Fibroblast of lung (primary cell): ENCODE measurements at places on chromosomes 1 and 21. TPM values are rescaled to one million over a fixed set of nuclear protein-coding genes. Genes with fewer than 3 reads are reported as not detected.

CCDC27 gene
- not detected in 2 replicates for total RNA-seq

OPTC gene
- total RNA-seq = not detected in 2 replicates

- H3K36me3 ChIP-seq = peaks cover 19% of the 10 kb centered on the region
- H3K4me1 ChIP-seq = no peaks in the 10 kb centered on the region
- H3K27ac ChIP-seq = no peak overlapping the region
- no peaks in the 10 kb centered on the region for H3K27me3 ChIP-seq
Observed at GRCh38 chr21:36047139-36047538, 13.2 kb downstream of the SETD4 start.

INKA2 gene
- 3.5 and 3.9 TPM in 2 replicates for total RNA-seq

DNA sequence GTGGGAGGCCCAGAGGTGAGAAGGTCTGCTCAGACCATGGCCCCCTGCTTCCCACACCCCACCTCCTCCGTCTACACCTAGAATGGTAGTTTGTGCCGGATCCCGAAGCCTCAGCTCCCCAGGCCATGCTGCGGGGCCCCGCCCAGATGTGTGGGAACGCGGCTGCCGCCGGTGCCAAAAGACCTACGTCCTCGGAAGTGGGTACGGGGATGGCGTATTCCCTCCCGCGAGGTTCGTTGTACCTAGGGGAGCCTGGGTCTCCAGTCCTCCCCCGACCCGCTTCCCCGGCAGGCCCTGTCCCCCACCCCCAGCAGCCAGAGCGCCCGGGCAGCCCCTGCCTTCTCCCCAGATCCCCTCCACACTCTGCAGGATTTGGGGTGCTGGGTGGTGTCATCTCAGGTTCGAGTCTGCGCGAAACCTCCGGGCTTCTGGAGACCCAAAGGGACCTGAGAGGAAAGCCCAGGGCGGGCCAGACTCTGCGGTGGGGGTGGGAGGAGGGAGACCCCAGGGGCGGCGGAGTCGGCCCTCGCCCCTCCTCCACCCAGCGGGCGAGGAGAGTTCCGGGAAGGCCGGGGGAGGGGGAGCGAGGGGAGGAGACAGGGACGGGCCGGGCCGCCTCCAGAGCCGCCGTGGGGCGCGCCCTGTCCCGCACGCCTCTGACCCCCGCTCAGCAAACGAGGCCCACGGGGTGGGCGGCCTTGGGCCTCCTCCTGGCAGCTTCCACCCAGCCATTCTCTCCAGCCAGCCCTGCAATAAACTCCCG, 6.2 kb upstream of the PRDM16 start:
- H3K36me3 ChIP-seq = no peaks in the 10 kb centered on the region
- H3K27ac ChIP-seq = no peak overlapping the region
- H3K4me3 ChIP-seq = no peak overlapping the region
- H3K27me3 ChIP-seq = peaks cover 31% of the 10 kb centered on the region

GRCh38 chr1:211490038-211490678, 1.8 kb downstream of the RD3 start:
- no peaks in the 10 kb centered on the region for H3K36me3 ChIP-seq
- H3K27me3 ChIP-seq = peaks cover 11% of the 10 kb centered on the region
- H3K27ac ChIP-seq = no peak overlapping the region
- H3K4me1 ChIP-seq = no peaks in the 10 kb centered on the region
- no peak for DNase-seq

DNA sequence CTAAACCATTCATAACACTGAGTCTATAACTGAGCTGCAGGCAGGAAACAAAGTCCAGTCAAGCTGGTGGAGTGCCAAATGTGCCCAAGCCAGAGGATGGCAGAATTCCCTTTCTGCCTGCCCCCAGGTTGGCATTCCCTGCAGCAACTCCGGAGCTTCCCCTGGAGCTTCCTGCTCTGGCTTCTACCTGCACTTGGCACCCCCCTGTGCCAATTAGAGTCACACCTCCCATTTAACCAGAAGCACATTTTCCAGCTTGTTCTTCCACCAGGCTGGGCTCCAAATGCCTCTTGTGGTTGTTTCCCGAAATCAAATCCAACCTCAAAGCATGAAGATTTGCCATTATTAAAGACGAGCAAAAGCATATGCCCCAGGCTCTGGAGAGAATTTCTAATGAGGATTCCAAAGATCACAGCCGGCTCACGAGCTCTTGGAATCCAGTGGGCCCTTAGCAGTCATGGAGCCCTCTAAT, 294.5 kb downstream of the RRAGC start:
- H3K4me1 ChIP-seq = no peaks in the 10 kb centered on the region
- no peak for DNase-seq
- no peaks in the 10 kb centered on the region for H3K27me3 ChIP-seq

GRCh38 chr1:181117648-181118449, 29.3 kb downstream of the IER5 start:
- no peak overlapping the region for H3K27ac ChIP-seq
- no peaks in the 10 kb centered on the region for H3K36me3 ChIP-seq
- DNase-seq = no peak
- peaks cover 17% of the 10 kb centered on the region for H3K4me1 ChIP-seq
- H3K27me3 ChIP-seq = no peaks in the 10 kb centered on the region
- no peak overlapping the region for H3K4me3 ChIP-seq

GRCh38 chr1:32619701-32620485, 30.5 kb downstream of the ZBTB8OS start:
- no peak overlapping the region for H3K4me3 ChIP-seq
- H3K4me1 ChIP-seq = no peaks in the 10 kb centered on the region
- H3K36me3 ChIP-seq = no peaks in the 10 kb centered on the region
- no peak overlapping the region for H3K27ac ChIP-seq
- peak; percentile 57 for DNase-seq
- no peaks in the 10 kb centered on the region for H3K27me3 ChIP-seq

- peak overlapping the region; percentile 99 for H3K27ac ChIP-seq
- DNase-seq = no peak
- no peaks in the 10 kb centered on the region for H3K27me3 ChIP-seq
- peak overlapping the region; percentile 82 for H3K4me3 ChIP-seq
- no peaks in the 10 kb centered on the region for H3K36me3 ChIP-seq
- H3K4me1 ChIP-seq = peaks cover 2% of the 10 kb centered on the region
Observed at GRCh38 chr1:63523738-63524137, 413 bp downstream of the EFCAB7 start.
